ENCODE measurements at places on chromosomes 5 and 9.

DNA sequence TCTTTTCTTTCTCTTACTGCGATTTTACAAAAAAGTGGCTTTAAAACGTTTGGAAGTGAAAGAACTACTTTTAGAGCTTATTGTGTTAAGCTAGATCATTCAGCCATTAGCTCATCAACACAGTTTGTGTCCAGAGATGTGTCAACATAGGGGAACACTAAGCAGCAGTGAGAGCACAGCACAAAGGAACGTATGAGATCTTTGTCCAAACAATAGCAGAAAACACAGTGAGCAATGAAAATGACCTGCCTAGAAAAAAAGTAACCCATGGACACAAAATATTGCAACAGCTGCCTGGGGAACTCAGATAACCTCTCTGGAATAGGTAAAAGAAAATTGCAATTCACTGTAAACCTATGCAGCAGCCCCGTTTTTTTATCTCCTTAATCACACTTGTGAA lies 372.5 kb downstream of the ARHGEF28 start:
- DNase-seq = no peak

- DNase-seq = no peak
These were observed 89.0 kb downstream of the PIK3R1 start for GRCh38 chr5:68304421-68305052.

DNA sequence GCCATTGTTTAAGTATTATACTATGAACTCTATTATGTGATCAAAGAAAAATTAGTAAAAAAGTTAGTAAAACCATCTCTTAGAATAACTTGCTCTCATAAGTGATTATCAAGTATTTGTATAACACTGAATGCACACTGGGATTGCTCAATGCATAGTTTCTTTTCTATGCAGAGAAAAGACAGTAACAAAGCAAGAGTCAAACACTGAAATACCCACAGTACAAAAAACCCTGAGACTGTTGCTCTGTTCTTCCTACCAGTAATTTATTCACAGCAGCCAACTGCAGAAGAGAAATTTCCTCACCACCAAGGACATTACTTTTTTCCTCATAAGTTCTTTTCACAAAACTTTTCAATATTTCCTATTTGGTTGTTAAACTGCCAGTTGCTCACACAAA lies 634.4 kb downstream of the DTWD2 start:
- no peak for DNase-seq

DNA sequence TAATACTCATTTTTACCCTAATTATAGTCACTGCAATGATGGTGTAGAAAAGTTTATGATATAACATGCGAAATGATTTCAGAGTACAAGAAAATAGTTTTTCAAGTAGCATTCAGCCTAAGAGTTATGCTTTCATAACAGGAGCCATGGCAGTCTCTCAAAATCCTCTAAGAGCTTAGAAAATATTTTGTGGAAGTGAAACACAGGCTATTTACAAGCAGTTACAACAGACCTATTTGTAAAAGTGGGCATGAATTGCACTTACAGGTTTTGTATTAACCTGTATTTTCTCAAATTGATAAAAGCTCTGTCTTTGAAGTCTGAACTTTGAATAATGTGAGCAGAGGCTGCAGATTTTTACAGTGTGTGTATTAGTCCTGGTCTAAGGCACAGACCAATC lies 523.3 kb downstream of the LRRC70 start:
- DNase-seq = no peak

DNA sequence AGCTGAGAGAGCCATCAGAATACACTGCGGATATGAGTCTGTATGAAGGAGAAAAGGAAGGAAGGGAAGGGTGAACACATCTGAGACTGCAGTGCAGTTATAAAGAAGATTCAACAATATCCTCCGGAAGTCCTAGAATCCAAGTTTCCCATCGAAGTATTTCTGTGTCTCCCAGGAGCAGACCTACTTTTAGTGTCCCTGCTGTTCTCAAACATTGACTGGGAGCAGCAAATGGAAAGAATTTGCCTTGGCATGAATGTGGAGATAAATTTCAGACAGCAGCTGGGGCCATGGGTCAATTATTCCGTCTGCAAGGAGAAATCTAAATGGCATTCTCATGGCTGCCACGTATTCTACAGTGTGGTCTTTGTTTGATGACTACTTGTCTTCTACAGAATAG lies 478.1 kb upstream of the SMC2 start:
- DNase-seq = no peak

DNA sequence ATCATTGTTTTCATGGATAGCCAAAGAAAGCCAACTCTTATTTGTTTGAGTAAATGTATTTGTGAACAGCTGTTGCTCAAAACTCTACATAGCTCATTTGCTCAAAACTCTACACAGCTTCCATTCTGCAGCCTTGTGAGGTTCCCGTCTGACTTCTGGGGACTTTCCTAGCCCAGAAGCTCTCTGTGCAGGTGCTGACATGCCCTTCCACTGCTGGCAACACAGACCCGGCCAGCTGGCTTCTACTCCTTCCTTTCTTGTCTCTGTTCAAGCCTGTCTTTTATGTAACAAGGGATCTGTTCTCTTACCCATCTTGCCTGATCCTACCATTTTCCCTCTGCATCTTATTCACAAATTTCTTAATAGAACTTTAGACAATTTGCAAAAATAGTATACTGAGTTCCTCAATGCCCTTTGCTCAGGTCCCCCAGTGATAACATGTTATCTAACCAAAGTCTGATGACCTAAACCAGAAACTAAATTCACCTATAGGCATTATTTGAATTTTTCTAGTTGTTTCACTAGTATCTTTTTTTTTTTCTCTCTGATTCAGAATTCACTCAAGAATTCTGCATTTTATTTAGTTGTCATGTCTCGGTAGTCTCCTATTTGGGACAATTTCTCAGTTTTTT lies 556.5 kb upstream of the SEMA6A start:
- DNase-seq = no peak

GRCh38 chr5:6812091-6812490 lies 98.9 kb downstream of the TENT4A start:
- DNase-seq = no peak

DNA sequence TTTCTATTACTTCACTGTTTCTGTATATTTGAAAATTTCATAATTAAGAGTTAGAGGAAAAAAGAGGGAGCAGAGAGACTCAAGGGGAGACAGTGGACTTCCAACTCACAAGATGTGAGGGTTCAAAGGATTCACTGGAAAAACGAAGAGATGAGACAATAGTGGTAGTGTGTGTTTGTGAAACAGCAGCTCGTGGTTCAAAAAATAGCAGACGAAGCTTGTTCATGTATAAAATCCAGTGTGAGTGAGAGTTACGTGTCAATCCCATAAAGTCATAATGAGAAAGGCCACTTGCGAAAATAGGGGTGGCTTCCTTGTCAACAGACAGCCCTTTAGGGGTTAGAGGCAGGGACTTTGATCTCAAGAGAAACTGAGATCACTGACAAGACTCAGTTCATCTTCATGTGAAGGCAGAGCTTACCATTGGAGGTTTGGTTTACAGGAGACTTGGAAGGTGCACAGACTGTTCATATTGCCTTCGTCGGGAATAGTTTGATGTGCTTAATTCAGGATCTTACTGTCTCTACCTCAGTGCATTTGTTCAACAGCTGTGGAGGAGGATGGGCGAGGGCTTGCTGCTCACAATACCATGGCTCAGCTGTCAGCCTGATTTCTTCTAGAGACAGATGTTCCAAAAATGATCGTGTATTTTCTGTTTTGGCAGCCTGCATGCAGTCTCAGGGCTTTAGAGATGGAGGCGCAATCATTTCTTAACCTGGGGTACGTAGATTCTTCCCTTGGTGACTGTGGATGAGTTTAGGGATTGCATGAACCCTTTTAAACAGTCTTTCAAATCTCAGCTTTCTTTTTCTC lies 105.7 kb upstream of the KLF9 start:
- DNase-seq = no peak

GRCh38 chr5:6728011-6728794 lies 15.0 kb downstream of the TENT4A start:
- no peak for DNase-seq

- no peak for DNase-seq
These were observed 40.6 kb downstream of the IRX2 start for GRCh38 chr5:2710910-2711309.

DNA sequence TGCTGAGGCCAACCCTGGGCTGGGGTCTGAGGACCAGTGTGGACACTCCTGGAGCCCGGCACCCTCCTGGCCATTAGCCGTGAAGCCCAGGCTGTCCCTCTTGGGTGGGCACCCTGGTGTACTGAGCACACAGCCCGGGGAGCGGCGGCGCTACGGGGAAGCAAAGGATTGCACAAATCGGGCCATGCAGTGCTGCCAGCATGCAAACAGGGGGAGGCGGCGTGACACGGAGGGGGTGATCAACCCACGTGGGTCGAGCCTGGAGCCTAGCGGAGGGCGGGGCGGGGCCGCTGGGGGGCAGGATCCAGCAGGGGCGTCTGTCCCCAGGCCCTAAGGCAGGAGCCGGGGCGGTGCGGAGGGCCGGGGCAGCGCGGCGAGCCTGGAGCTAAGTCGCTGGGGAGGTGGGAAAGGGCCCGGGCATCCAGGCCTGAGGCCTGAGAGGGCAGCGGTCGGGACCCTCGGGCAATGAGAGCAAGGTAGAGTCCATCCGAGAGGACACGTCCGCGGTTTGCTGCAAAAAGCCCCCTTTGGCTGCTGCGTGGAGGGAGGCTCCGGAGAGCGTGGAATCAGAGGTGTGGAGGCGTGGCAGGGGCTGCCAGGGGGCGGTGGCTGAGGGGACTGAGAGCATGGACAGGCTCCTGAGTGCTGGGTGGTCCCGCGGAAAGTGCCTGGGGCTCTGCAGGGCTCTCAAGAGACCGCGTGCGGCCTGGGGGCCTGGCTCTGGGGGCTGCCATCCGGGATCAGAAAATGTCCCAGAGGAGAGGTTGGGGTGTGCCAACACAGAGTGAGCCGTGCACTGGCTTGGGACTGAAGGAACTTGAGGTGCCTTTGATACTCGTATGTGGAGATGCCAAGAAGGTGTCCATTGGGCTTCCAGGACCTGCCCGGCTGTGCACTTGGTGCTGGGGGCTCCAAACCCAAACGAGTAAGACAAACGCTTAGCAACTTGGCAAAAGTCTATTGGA lies 94.2 kb downstream of the BARX1 start:
- no peak for DNase-seq

- no peak for DNase-seq
These were observed 71.1 kb downstream of the EHMT1 start for GRCh38 chr9:137689745-137690529.

DNA sequence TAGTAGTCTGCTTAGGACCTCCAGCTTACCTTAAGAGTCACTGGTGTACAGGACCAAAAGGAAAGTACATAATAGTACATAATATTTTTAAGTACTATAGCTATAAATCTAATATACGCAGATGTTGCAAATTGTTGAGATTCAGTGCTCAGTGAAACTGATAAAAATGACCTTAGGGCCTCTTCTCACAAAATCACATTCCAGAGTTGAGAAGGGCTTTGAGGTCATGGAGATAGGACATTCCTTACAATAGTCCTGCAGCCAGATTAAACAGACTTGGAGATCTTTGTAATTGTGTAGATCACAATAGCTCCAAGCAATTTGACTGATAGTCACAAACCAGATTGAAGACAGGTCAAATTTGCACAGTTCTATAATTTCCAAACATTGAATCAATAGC lies 37.7 kb upstream of the PCSK1 start:
- no peak for DNase-seq

DNA sequence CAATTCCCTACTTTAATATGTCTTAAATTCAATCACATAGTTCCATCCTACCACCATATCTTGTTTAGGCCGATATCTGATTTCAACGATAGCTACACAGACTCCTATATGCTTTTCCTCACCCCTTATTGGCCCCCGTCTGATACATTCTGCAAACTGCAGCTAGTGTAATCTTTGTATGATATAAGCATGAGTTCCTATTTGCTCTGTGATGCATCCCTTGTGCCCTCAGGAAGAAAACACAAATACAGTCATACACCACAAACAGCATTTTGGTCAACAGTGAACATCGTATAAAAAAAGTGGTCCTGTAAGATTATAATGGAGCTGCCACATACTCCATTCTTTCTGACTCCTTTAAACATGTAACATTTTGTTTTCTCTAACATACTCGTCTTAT lies 837.8 kb upstream of the CDH6 start:
- no peak for DNase-seq

DNA sequence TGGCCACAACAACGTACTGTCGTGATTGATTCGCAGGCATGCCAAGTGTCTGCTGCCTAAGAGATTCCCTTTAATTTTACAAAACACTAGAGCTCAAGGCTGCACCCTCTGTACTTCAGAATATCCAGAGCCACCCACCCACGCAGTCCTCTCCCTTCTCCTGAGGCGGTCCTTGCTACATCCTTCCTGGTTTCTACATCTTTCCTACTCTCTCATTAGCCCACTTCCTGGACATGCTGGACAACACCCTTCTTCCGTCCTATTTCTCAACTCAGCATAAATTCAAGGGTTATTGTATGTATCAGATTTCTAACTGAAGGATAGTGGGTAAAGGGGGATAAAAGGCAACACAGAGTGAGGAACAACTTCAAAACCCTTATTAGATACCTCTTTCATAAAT lies 148.4 kb upstream of the MAP3K1 start:
- DNase-seq = no peak

DNA sequence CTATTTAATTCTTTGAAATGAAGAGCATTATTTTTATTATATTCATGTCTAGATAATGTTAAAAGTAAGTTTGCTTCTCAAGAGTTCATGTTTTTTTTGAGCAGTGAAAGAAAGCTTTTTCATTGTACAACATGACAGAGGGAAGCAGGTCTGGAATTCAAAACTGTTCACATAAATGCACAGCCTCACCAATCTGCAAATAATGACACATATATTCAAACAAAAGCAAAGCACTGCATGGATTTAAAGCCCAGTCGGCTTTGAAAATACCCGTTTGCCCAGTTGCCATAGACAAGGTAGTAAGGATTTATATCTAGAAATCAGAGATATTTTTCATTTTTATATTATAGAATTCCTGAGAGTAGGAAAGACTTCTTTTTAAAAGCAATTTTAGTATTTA lies 201.8 kb downstream of the CD180 start:
- DNase-seq = no peak

DNA sequence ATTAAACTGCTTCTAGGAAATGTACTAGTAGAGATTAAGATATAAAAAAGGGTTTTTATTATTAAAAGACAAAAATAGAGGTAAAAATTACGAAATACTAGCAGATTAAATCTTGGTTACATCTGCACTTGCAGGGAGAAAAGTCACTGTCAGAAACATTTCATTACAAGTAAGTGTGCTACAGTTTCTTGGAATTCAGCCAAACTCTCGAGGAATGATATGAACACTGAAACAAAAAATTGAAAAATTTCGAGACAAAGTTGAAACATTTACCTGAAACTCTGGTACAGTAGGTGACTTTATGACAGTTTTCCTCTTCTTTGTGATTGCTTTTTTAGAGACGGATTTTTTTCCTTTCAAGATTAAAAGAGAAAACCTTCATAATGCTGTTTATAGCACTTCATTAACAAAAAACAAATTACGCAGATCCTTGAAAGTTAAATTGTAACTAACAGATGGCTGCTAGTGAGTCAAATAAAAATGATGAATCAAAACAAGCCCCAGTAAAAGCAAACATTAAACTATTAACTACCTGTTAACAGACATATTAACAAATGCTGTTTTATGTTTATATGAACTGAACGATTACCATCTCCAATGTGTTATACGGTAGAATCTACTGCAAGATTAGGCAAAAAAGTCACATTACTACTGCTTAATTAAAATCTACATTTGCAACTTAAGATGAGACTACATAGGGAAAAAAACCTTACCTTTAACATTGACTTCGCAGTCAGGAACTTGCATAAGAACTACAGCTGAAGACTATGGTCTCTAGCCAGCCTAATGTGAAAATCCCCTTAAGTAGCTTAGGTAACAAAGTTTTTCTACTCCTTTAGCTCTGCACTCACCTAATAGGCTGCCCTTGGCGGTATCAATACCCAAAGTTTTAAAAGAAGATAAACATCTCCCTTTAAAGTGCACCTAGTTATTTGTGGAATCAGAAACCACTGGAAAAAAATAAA lies 61.4 kb downstream of the RANBP6 start:
- DNase-seq = no peak

All from stimulated activated CD8-positive, alpha-beta memory T cell treated with anti-CD3 and anti-CD28 coated beads, Interleukin-15, amount 100 ng/mL, for 4 hours (primary cell).